CD4-positive, alpha-beta T cell (primary cell): ENCODE measurements at places on chromosomes 11 and 22.
A peak's percentile ranks its signal among the peaks of the same experiment; 100 is the strongest.

- no peak for DNase-seq
These were observed 79.7 kb upstream of the HORMAD2 start for GRCh38 chr22:30000566-30000965.

- no peak for DNase-seq
These were observed 821 bp downstream of the GAL3ST1 start for GRCh38 chr22:30573594-30574094.

GRCh38 chr11:130715085-130715876, 201.0 kb downstream of the SNX19 start:
- no peak for DNase-seq

GRCh38 chr11:1263010-1263409, 40.1 kb downstream of the MUC5B start:
- no peak for DNase-seq

- DNase-seq, result no peak
These were observed 33.4 kb downstream of the FDX1 start for GRCh38 chr11:110463153-110463552.

GRCh38 chr22:32911503-32911902, 110.0 kb downstream of the TIMP3 start:
- DNase-seq, result no peak

- DNase-seq, result no peak
These were observed 70.4 kb downstream of the IGLL1 start for GRCh38 chr22:23509571-23510302.

DNA sequence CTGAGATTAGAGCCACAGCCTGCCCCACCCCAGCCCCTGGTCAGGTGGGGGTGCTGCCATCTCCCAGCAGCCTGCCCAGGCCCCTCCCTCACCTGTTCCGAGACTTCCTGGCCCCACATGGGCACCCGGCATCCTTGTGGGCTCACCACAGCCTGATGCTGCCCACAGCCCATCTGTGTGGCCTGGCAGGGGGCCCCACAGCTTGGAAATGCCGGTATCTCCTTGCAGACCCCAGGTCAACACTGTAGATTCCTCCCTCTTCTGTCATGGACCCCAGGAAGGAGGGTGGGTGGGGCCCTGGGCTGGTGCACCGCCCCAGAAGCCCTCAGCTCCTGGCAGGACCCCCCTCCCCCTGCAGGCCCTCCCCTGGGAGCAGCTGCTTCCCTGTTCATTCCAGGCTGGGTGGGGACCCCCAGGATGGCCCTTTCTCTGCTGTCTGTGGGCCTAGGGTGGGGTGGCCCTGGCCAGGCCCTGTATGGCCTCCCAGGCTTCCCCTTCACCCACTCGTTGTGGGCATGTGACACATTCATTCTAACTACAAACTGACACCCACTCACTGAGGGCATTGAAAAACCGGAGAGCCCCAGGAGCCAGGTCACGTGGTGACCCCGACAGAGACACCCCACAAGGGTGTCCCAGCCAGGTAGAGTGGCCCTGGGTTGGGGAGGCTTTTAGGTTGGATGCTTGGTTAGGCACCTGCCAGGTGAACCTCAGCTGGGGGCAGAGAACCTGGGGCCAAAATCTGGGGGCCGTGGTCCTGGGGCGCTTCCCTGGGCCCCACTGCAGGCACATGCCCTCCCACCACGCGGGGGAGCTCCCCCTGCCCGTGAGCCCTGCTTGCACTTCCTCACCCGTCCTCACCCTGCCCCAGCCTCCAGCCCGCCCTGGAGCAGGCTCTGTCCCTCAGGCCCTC, 44.1 kb upstream of the CCDC188 start:
- no peak for DNase-seq

DNA sequence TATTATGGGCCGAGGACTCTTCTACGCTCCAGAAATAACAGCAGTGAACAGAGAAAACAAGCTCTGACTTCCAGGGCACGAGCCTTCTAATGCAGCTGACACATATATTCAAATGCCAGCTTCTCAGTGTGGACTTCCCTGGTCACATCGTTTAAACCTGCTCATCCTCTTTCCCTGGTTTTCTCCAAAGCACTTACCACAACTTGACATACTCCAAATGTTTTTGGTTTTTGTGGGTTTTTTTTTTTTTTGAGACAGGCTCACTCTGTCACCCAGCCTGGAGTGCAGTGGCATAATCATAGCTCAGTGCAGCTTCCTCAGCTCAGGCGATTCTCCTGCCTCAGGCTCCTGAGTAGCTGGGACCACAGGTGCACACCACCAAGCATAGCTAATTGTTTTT, 105.5 kb downstream of the MICAL3 start:
- DNase-seq, result no peak

DNA sequence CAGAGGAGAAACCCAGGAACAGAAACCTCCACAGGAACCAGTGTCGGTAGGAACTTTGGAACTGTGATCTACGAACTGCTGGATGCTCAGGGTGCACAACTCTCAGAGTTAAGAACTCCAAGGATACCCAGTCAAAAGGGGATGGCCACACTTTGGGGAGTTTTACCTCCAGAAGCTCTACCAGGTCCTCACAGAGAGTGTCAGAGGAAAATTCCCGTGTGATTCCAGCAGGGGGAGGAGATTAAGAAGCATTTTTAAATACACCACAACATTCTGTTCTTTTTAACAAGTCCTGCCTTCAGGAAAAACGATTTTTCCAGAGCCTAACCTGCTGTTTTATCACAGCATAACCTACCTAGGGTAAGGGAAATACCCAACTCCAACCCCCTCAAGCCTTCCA, 104.0 kb downstream of the SOX6 start:
- DNase-seq, result no peak

GRCh38 chr11:20278727-20279126, 84.8 kb upstream of the HTATIP2 start:
- no peak for DNase-seq

GRCh38 chr11:86571273-86571948, 101.0 kb downstream of the ME3 start:
- DNase-seq, result no peak

DNA sequence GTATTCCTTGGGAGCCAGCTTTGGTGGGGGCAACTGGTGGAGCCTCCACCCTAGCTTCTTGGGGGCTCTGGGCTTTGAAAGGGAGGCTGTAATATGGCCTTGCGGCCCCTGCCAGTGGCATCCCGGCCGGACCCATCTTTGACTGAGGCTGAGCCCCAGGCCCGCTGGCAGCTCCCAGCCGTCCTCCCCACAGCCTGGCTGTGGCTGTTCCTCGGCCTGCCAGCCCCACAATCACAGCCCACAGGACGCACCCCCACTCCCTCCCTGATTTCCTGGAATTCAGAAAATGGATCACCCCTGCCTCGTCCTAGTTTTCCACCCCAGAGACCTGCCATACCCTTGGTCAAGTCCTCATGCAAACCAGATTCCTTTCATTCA, 23.2 kb downstream of the SERPINH1 start:
- DNase-seq, result no peak

- DNase-seq, result peak; percentile 40
These were observed 17.3 kb downstream of the APOL2 start for GRCh38 chr22:36221799-36222751.

DNA sequence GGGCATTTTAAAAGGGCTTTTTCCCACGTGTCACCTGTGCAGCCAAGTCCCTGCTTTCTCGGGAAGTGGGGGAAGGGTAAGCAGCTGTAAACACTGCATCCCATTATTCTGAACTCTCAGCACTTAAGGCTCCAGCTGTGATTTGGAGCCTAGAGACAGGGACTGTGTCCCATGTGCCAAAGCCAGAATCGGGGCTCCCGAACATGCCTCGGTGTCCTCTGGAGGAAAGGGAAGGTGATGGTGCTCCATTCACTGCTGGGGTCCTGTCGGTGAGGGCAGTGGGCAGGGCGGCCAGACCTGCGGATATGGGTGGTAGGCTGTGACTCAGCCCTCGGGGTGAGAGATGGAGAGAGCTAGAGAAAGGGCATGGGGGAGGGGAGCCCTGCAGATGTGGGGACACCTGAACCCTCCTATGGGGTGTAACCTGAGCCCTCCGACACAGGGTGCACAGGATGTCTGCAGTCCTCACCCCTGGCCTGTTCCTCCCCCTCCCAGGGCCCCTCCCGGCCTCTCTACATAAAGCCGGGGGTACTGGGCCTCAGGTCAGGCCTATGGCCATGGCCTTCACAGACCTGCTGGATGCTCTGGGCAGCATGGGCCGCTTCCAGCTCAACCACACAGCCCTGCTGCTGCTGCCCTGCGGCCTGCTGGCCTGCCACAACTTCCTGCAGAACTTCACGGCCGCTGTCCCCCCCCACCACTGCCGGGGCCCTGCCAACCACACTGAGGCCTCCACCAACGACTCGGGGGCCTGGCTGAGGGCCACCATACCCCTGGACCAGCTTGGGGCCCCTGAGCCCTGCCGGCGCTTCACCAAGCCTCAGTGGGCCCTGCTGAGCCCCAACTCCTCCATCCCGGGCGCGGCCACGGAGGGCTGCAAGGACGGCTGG, 31.8 kb downstream of the CAPN1 start:
- peak; percentile 21 for DNase-seq

- DNase-seq, result no peak
These were observed 5.2 kb upstream of the MUC5AC start for GRCh38 chr11:1152316-1153104.
